ENCODE measurements at places on chromosomes 3 and 15.

GRCh38 chr3:13768453-13768852, 111.4 kb downstream of the WNT7A start:
- no peak for DNase-seq

DNA sequence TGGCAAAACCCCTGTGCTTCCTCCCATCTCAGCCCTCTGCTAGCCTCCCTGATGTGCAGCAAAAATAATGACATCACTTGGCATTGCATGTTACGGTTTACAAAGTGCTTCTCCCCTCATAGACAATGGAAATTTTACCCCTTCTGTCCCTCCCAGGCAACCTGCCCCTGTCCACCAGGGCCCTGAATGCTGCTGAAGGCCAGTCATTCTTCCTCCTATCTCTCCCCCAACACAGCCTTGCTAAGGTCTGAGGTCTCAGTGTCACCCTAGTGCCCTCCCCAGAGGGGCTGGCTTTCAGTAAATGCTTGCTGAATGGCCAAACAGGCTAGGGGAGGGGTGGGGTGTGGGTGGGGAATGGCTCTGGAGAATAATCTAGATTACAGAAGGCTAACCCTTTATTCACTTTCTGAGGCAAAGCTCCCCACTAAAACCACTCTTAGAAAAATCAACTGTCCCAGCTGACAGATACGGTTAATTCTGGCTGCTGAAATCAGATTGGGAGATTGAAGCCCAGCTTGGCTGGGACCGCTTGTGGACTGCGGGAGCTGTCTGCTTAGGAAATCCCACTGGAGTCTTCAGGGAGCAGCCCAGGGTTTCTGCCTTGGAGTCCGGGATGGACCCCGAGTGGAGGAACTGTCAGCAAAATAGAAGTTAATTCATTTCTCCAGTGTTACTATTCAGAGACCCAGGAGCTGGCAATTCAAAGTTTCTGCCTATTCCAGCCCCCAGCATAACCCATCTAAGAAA, 22.9 kb downstream of the ANP32A start:
- DNase-seq = no peak

- DNase-seq = no peak
Measured at GRCh38 chr3:140167600-140168281, 232.8 kb downstream of the CLSTN2 start.

- DNase-seq = no peak
Measured at GRCh38 chr15:94682171-94682570, 450.8 kb downstream of the MCTP2 start.

DNA sequence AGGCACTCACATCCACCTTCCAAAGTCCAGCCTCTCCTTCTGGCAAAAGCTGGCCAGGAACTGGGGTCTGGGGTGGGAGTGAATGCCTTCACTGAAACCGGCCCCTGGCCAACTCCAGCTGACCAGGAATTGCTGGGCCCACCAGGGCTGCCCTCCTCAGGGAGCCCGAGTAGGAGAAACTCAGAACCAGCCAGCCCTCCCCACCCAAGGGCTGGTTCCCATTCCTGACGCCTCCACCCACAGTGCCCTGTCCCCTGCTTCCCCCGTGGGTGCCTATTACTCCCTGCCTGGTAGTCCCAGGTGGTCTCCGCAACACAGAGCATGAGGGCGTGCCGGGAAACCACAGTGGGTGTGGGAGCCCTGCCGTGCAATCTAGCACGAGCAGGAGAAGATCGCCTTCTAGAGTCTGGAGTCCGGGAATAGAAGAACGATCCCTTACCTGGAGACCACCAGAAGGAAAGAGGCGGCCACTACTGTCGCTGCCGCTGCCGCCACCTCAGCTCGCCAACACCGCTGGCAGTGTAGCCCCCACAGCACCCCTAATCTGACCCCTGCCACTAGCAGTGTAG, 178.8 kb downstream of the POTEB3 start:
- no peak for DNase-seq

DNA sequence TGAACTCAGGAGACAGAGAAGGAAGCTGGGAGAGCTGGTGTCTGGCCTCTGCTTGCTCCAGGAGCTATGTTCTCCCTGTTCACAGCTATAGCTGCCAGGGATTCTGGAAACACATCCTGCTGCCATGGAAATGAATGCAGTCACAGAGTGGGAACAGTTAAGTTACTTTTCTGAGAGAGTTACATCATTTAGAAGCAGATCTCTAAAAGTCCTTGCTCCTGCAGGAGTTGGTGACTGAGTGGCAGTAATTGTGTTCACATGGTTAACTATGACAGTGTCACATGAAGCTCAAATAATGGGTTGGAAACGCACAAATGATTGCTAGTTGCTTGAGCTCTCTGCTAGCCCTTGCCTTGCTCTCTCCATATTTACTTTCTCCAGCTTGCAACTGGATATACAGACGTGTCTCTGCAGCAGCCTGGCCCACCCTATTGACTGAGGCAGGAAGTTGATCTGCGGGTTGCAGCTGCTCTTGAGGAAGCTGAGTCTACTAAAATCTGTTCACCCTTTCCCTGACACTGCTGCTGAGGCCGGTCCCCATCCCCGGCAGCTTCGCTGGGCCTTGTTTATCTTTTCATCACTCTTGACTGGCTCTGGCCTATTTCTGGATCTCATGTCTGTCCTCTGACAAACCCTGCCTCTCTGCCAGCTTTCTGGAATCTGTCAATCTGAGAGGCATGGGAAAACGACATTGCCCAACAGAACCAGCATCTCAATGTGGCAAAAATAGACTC, 16.7 kb upstream of the ISLR start:
- DNase-seq = no peak

DNA sequence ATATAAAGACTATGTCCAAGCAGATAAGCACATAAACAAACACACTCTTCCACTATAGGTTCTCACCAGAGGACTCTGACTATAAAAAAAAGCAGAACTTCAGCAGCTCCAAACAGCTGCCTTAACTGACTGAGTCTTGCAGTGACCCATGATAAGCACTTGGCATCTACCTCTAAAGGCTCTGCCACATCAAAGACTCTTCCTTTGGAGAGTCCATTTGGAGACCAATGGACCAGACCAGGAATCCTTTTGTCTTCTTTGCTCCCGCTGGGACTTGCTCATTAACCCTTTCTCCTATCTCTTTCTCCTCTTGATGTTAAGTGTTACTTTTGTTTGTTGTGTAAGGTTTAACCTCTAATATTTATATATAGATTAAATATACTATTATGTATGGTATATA, 424.1 kb downstream of the RSL24D1 start:
- DNase-seq = no peak

All from inflammatory macrophage treated with lipopolysaccharide for 1 hour (primary cell).